ENCODE measurements at places on chromosomes 5 and 9.

DNA sequence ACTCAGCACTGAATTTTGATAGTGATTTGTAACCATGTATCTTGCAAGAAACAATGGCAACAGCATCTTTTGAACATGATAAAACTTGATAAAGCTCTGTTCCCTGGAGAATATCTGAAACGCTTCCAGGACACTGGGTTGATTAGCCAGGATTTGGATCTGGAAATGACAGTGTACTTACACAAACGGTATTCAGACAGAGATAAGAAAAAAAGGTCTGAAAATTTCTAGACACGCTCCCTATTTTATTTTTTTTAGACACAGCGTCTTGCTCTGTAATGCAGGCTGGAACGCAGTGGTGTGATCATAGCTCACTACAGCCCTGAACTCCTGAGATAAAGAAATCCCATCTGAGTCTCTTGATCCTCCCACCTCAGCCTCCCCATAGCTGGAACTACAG, 109.0 kb downstream of the GNAQ start:
- DNase-seq: no peak

GRCh38 chr5:142095651-142096330, 12.8 kb upstream of the NDFIP1 start:
- no peak for DNase-seq

- DNase-seq: no peak
Measured at GRCh38 chr9:123640792-123641222, 284.8 kb downstream of the CRB2 start.

DNA sequence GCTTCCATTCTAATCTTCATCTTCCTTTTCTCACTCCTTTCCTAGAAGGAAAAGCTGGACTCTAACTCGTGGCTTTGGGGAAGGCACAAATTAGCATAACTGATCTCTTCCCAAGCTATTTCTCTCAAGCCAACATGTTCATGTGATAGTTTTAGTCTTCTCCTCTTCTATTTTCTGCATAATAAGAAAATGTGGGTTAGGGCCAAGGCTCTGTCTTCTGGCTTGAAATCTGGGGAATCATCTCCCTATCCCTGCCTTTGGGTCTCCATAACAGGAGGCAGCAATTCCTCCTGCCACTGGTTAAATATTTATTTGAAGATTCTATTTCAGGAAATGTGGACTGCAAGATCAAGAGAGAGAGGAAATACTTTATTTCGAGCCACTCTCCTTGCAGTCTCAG, 1669.6 kb downstream of the MAT2B start:
- DNase-seq: no peak

DNA sequence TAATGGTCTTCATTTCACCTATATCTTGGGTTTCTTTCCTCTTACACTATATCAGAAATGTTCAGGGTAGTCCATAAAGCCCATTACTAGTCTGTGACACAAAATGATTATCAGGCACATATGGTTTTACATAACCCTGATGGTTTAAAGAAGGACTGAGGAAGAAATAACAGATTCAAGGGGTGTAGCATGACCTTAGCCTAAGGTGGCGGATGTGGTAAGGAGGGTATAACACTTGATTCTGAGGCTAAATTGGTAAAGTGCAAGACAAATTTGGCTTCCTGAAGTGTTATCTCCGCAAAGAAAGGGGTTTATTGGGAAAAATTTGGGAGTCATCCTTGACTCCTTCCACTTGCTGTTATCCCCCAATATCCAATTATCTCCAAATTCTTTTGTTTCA, 388.2 kb upstream of the RPS23 start:
- DNase-seq: no peak

- no peak for DNase-seq
Measured at GRCh38 chr5:166571668-166572067, 1719.8 kb upstream of the WWC1 start.

- no peak for DNase-seq
Measured at GRCh38 chr5:127562252-127562651, 44.8 kb downstream of the PRRC1 start.

All from NCI-H774 (cell line).